ENCODE measurements at places on chromosomes 6 and 20.
A peak's percentile ranks its signal among the peaks of the same experiment; 100 is the strongest.

GRCh38 chr6:46443623-46444022 lies 47.6 kb downstream of the RCAN2 start:
- DNase-seq = no peak

- DNase-seq = no peak
These were observed 35.4 kb upstream of the E2F3 start for GRCh38 chr6:20366082-20366830.

DNA sequence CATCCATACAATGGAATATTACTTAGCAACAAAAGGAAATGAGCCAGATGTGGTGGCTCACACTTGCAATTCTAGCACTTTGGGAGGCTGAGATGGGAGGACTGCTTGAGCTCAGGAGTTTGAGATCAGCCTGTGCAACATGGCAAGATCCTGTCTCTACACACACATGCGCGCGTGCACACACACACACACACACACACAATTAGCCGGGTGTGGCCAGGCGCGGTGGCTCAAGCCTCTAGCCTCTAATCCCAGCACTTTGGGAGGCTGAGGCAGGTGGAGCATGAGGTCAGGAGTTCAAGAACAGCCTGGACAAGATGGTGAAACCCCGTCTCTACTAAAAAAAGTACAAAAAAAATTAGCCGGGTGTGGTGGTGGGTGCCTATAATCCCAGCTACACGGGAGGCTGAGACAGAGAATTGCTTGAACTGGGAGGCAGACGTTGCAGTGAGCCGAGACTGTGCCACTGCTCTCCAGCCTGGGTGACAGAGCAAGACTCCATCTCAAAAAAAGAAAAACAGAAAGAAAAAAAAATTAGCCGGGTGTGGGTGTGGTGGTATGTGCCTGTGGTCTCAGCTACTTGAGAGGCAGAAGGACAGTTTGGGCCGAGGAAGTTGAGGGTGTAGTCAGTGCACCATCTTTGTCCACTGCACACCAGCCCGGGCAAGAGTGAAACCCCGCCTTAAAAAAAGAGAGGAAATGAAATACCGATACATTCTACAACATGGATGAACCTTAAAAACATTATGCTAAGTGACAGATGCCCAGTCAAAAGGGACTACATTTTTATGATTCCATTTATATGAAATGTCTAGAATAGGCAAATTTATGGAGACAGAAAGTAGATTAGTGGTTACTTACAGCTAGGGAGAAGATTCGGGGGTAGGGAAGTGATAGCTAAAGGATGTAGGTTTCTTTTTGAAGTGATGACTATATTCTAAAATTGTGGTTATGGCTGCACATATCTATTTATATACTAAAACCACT lies 52.5 kb downstream of the RBL1 start:
- DNase-seq = no peak

GRCh38 chr6:108804956-108805355 lies 43.3 kb upstream of the ARMC2 start:
- no peak for DNase-seq

- DNase-seq = no peak
These were observed 128.2 kb upstream of the BMP5 start for GRCh38 chr6:56003616-56004015.

DNA sequence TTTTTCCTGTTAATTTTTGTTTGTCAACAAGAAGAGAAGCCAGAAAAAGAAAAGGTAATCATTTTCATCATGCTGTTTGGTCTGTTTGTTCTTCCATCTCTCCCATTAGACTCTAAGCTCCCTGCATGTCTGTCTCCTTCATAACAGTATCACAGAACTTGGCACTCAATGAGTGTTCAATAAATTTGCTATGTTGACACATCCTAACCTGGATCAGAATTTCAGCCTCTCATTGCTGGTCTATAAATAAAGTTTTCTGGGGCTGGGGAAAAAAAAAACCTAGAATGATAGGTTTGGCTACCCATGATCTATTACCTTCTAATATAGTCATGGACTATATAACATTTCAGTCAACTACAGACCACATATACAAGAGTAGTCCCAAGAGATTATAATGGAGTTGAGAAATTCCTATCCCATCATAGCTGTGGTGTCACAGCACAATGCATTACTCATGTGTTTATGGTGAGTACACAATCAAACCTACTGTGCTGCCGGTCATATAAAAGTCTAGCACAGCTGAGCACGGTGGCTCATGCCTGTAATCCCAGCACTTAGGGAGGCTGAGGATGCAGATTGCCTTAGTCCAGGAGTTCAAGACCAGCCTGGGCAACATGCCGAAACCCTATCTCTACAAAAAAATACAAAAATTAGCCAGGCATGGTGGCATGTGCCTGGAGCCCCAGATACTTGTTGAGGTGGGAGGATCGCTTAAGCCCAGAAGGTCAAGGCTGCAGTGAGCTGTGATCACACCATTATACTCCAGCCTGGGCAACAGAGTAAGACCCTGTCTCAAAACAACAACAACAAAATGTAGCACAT lies 5.9 kb downstream of the NUDT3 start:
- no peak for DNase-seq

DNA sequence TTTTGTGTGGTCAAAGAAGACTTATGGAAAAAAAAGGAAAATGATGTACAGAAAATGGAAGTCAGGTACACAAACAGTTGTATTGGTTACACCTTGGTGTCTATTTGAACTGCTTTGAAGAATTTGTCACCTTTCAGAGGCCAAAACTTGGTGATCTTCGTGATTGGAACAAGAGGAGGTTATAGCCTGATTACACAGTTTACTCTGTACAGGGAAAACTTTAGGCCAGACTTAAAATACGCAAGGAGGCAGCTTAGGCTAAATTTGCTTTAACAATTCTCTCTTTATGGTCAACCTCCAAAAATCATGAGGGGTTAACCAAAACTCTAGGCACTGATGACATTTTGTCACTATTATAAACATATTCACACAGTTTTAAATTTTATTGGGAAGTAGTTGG lies 353.7 kb downstream of the PRKN start:
- DNase-seq = no peak

DNA sequence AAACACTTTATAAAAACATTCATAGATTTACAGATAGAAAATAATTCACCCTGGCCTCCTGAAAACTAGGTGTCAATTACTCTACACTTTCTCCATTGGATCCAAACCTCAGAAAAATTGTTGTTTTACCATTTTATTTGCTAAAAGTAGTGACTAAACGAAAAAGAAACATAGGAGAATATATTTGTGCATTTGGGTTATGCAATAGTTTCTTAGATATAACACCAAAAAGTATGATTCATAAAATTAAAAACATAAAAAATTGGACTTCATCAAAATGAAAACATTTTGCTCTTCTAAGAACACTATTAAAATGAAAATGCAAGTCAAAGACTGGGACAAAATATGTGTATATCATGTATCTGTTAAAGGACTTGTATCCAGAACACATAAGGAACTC lies 671.3 kb downstream of the MAFB start:
- DNase-seq = no peak

- no peak for DNase-seq
These were observed 54.6 kb downstream of the MAN1A1 start for GRCh38 chr6:119294984-119295383.

GRCh38 chr6:144722925-144723324 lies 437.8 kb downstream of the UTRN start:
- no peak for DNase-seq

DNA sequence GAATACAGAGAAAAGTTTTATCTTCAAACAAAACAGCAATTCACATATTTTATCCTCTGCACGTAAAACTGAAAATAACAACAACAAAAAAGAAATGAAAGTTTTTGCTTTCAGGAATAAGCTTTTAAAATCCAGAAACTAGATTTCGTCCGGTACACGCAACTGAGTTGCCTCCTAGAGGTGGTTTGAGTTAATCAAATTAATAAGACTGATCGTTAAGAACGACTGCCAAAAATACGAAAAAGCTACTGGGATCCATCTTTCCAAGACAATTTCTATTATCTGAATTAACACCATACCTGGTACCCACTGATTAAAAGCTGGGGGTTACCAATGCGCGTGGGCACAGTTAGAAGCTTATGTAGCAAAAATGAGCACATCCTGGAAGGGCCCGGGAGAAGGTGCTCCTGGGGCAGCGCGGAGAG lies 669 bp downstream of the PDCD2 start:
- DNase-seq = no peak

GRCh38 chr20:44856856-44857448 lies 28.6 kb upstream of the YWHAB start:
- DNase-seq = no peak

- DNase-seq = no peak
These were observed 18.1 kb upstream of the OSER1 start for GRCh38 chr20:44228465-44229258.

GRCh38 chr6:22880686-22881433 lies 311.5 kb downstream of the HDGFL1 start:
- DNase-seq = no peak

GRCh38 chr6:154615483-154616025 lies 105.1 kb upstream of the CNKSR3 start:
- DNase-seq = peak; percentile 44

DNA sequence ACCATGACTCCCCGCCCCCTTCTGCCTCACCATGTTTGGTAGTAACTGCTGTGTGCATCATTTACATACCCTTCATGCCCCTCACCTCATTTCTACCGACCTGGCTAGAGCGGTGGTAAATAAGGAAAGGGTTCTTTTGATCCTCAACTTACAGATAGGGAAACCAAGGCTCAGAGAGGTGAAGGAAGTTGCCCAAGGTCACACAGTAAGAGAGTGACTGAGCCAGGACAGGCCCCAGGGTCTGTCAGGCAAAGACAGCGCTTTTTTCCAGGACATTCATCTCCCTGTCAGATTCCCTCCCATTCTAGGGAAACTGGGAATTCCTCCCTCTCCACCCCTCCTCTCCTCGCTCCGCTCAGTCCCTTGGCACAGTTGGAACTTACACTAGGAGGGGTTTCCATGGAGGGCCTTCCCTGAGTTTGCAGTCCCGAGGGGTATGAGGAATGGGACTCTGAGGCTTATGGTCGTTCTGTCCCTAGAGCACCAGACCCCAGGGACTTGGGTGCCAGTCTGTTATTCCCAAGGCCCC lies 2.0 kb downstream of the VSTM2L start:
- DNase-seq = no peak

DNA sequence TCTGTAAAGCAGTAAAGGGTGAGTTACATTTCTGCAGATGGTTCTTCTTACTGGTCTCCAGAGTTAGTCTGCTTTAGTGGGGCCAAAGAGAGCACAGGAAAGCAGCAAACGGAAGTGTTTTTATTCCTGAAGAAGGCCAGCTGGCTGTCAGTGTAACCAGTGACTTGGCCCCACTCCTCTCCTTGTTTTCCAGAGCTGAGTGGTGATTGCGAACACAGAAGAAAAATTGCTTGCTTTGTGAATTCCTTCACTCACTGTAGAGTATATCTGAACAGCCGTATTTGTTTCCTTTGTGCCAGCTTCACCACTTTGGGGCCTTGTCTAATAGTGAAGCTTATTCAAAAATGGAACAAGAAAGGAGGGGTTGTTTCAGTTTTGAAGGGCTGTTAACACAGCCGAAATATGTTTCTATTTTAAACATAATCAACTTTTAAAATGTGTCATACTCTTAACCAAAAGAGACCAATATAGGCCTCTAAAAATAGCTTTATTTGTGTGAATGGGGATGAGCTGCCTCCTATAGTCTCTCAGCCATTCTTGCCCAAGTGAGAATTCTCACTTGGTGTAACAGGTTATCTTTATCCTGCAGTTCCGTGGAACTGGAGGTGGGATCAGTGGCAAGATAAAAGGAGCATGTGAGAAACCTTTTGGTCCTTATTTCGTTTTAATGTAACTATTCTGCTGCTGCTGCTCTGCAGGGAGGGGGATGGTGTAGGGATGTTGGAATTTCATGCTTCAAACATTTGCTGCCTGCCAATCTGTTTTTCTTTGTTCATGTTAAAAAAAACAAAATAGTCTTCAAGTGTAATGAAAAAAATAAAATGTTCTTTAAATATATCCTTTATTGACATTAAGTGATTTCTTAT lies 37.8 kb downstream of the ZC2HC1B start:
- DNase-seq = peak; percentile 46

DNA sequence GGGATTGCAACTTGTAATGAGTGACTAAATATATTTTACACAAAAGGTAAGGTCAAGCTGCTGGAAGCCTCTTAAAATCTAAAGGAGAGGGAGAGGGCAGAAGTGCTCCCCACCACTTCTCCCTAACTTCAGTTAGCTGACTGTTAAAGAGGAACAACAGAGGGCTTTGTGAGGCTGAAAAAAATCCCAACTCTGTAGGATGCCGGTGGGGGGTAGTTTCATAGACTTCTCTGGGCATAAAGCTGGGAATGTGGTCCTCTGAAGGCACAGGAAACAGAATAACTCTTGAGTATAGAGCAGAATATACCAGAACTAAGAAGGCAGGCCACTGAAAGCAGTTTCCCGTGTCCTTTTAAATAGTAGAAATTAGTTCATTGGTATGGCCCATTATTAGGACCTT lies 71.6 kb downstream of the KIF6 start:
- DNase-seq = no peak

DNA sequence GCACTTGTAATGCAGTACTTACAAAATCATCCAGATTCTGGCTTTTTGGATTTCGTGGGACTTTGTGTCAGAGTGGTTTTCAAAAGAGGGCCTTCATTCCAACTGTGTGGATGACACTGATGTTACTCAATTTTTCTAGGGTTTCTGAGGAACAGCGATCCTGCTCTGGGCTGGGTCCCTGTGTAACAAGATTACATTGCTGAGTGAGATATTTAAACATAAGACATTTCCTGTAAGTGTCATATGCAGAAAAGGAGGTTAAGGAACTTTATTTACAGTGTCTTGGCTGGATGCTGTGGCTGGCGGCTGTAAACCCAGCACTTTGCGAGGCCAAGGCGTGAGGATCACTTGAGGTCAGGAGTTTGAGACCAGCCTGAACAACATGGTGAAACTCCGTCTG lies 6.7 kb downstream of the ZFAND3 start:
- DNase-seq = no peak
